ENCODE measurements at places on chromosomes 12 and 14. TPM values are rescaled to one million over a fixed set of nuclear protein-coding genes. Genes with fewer than 3 reads are reported as not detected.

GRCh38 chr12:68236421-68237059 lies 10.9 kb upstream of the IL26 start:
- H3K4me3 ChIP-seq, result no peak overlapping the region
- no peak overlapping the region for H3K27ac ChIP-seq
- H3K4me1 ChIP-seq, result no peaks in the 10 kb centered on the region
- no peak for DNase-seq
- peaks cover 4% of the 10 kb centered on the region for H3K27me3 ChIP-seq

DNA sequence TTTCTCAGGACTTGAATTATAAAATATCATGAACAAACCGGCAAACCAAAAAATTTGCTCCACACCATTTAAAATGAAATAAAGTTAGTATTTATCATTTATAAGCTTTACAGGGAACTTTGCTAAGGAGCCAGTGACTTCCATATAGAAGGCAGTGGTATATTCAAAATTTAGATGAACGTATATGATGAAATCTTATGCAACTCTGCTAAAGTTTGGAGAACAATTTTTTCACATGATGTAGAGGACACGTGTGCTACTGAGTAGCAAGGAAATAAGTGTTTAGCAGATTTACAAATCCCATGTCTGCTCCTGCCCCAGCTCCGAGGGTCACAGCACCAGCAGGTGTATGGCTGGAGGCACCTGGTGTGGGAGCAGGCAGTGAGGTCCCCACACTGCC lies 70.8 kb upstream of the IFNG-AS1 start:
- H3K36me3 ChIP-seq, result no peaks in the 10 kb centered on the region
- no peak overlapping the region for H3K4me3 ChIP-seq
- H3K27ac ChIP-seq, result no peak overlapping the region
- DNase-seq, result no peak
- H3K4me1 ChIP-seq, result peaks cover 6% of the 10 kb centered on the region

DNA sequence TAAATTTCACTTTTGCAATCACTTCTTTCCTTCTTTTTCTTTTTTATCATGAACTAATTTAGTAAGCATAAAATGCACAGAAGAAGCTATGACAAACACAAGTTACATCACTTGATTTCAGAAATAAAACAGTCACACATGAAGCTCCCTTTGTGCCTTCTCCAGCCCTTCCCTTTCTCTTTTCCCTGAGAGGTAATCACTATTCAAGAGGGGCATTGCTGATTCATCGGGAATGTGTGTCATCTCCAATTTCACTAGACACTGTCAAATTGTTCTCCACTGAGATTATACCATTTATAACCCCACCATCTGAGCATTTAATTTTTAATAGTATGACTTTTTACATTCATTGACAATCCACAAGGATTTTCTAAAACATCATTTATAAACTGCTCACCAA lies 91.6 kb upstream of the PTPRQ start:
- H3K27me3 ChIP-seq, result peaks cover 4% of the 10 kb centered on the region
- H3K4me3 ChIP-seq, result no peak overlapping the region
- peaks cover 9% of the 10 kb centered on the region for H3K4me1 ChIP-seq
- no peaks in the 10 kb centered on the region for H3K36me3 ChIP-seq

GRCh38 chr14:104397956-104398355 lies 181.6 kb upstream of the C14orf180 start:
- peaks cover 13% of the 10 kb centered on the region for H3K27me3 ChIP-seq
- peaks cover 17% of the 10 kb centered on the region for H3K36me3 ChIP-seq
- H3K4me1 ChIP-seq, result peaks cover 2% of the 10 kb centered on the region
- no peak overlapping the region for H3K27ac ChIP-seq
- DNase-seq, result no peak

GRCh38 chr14:33240466-33240865 lies 301.8 kb downstream of the NPAS3 start:
- H3K36me3 ChIP-seq, result no peaks in the 10 kb centered on the region
- H3K27ac ChIP-seq, result no peak overlapping the region
- no peaks in the 10 kb centered on the region for H3K4me1 ChIP-seq
- no peak for DNase-seq
- H3K4me3 ChIP-seq, result no peak overlapping the region
- H3K27me3 ChIP-seq, result no peaks in the 10 kb centered on the region

- H3K36me3 ChIP-seq, result no peaks in the 10 kb centered on the region
- H3K27ac ChIP-seq, result no peak overlapping the region
- H3K27me3 ChIP-seq, result no peaks in the 10 kb centered on the region
- H3K4me3 ChIP-seq, result no peak overlapping the region
- H3K4me1 ChIP-seq, result peaks cover 14% of the 10 kb centered on the region
Measured at GRCh38 chr14:32630701-32631100, 301.6 kb downstream of the AKAP6 start.

PMCH gene
- not detected for total RNA-seq

TEX22 gene
- 1.1 TPM for total RNA-seq

PPP1R1A gene
- total RNA-seq, result 1.3 TPM

DNA sequence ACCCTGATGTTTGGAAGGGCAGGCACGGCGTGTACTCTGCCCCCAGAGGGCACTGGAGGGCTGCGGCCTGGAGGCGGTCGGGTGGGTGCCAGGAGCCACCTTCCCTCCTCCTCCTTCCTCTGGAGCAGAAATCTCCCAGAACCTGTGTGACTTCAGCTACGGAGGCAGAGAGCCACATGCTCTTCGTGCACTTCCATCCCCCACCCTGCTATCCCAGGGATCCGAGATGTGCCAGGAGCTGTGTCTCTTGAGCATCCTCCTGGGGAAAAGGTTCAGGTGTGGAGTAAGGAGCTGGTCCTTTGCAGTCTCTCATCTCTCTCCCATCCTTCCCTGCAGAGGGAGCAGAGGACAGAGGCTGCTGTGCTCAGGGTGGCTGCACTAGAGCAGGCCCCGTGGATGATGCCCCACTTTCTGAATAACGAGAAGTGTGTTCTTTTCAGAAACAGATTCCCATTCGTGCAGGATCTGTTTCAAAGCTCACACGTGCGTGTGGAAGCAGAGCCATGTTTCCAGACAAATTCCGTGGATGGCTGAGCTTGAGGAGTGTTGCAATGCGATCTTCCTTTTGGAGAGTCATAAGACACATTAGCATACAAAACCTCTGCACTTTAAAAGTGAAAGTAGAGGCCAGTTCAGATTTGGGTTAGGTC lies 162.9 kb downstream of the ADGRD1 start:
- no peaks in the 10 kb centered on the region for H3K4me1 ChIP-seq
- no peak overlapping the region for H3K4me3 ChIP-seq
- DNase-seq, result peak; percentile 61
- H3K27me3 ChIP-seq, result peaks cover 3% of the 10 kb centered on the region

ACSS3 gene
- 18.7 TPM for total RNA-seq

NID2 gene
- total RNA-seq, result 80.8 TPM

- no peak for DNase-seq
- H3K4me3 ChIP-seq, result peak overlapping the region; percentile 31
- no peak overlapping the region for H3K27ac ChIP-seq
Measured at GRCh38 chr12:11667171-11667570, 17.7 kb downstream of the ETV6 start.

RPL10L gene
- total RNA-seq, result not detected

- no peaks in the 10 kb centered on the region for H3K4me1 ChIP-seq
- H3K27me3 ChIP-seq, result no peaks in the 10 kb centered on the region
- no peak overlapping the region for H3K4me3 ChIP-seq
- H3K27ac ChIP-seq, result no peak overlapping the region
- H3K36me3 ChIP-seq, result no peaks in the 10 kb centered on the region
- no peak for DNase-seq
Measured at GRCh38 chr14:57822081-57822480, 43.8 kb downstream of the SLC35F4 start.

DNA sequence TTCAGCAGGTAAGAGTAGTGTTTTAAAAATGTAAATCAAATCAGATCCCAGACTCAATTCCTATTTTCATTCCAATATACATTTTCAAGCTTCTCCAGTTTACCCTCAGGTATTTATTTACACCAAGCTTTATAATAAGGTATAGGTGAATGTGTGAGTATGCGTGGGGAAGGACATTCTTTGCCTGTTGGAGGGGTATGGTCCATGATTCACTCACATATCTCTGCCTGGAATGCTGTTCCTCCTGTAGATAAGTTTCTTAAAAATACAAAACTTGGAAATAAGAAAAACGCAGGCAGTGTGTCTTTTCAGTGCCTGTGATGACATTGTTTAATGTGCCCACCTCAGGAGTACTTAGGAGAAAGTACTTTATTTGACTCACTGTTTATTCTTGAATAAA lies 118.6 kb downstream of the CCDC91 start:
- H3K27me3 ChIP-seq, result no peaks in the 10 kb centered on the region
- peaks cover 12% of the 10 kb centered on the region for H3K4me1 ChIP-seq
- no peak for DNase-seq
- H3K36me3 ChIP-seq, result no peaks in the 10 kb centered on the region
- no peak overlapping the region for H3K4me3 ChIP-seq

DNA sequence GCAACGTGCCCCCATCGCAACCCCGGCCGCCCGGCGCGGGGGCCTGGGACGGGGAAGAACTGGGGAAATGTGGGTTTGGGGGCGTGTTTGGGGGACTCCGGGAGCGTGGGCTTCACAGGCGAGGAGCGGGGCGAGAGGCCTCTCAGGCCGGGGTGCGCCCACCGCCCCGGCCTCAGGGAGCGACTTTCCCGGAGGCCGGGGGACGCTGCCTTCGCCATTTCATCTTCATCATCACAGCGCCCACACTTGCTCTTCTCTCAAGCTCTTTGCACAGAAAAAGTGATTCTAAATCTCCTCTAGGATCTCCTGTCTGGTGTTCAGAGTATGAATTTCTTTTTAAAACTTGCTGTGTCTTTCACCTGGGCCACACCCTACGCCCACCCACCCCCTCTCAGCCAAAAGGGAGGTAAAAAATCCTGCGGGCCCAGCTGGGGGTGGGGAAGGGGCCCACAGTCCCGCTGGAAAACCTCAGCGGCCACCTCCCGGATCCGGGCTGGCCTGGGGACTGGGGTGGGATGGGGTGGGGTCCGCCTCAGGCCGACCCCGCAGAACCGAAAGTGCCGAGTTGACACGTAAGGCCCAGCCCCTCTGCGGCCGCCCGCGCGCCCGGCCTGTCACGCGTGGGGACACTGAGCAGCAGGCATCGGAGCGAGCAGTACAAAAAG lies 7.4 kb downstream of the CDKN1B start:
- peaks cover 21% of the 10 kb centered on the region for H3K36me3 ChIP-seq
- H3K4me1 ChIP-seq, result peaks cover 17% of the 10 kb centered on the region
- H3K27ac ChIP-seq, result peak overlapping the region; percentile 27
- no peak for DNase-seq

TDRD9 gene
- not detected for total RNA-seq

GPR137C gene
- 3.3 TPM for total RNA-seq

DNA sequence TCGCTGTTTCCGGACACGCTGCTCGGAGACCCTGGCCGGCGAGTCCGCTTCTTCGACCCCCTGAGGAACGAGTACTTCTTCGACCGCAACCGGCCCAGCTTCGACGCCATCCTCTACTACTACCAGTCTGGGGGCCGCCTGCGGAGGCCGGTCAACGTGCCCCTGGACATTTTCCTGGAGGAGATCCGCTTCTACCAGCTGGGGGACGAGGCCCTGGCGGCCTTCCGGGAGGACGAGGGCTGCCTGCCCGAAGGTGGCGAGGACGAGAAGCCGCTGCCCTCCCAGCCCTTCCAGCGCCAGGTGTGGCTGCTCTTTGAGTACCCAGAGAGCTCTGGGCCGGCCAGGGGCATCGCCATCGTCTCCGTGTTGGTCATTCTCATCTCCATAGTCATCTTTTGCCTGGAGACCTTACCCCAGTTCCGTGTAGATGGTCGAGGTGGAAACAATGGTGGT lies 90.0 kb downstream of the GALNT8 start:
- peaks cover 22% of the 10 kb centered on the region for H3K36me3 ChIP-seq
- peak overlapping the region; percentile 83 for H3K4me3 ChIP-seq
- DNase-seq, result no peak
- peaks cover 12% of the 10 kb centered on the region for H3K27me3 ChIP-seq
- H3K27ac ChIP-seq, result peak overlapping the region; percentile 30

SLC25A47 gene
- total RNA-seq, result not detected

DNA sequence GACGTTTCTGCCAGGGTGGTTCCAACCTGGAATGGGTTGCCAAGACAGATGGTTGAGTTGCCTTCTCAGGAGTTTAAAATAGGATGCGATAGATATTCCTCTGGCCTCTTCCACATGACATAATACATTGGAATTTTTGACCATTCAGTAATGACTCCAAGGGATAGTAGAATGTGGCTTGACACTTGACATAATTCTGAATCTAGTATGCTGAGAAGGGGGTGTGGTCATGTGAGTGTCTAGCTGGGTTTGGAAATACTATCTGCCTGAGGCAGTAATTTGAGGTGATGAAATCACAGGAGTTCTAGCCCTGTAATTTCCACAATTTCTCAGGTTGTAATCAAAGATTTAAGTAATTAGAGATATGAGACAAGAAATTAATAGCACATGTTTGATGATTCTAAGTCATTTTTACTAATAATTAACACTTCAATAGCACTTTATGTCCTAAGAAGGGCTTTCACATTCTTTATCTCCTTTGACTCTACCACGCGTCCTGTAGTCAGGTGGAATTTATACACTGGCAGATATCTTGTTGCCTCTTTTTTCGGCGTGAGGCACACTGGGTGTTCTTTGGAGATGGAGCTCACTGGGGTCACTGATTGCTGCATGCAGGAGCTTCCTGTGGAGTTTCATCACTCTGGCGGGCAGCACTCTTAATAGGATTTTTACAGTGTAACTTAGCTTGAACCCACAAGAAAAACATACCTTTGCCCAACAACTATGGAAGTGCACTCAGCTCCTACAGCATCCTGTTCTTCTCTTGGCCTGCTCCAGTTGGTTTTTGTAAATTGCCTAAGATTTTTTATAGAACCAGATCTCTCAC lies 3.2 kb upstream of the AMIGO2 start:
- H3K4me3 ChIP-seq, result no peak overlapping the region
- H3K4me1 ChIP-seq, result peaks cover 60% of the 10 kb centered on the region
- no peaks in the 10 kb centered on the region for H3K36me3 ChIP-seq
- DNase-seq, result no peak
- peaks cover 7% of the 10 kb centered on the region for H3K27me3 ChIP-seq

- peaks cover 15% of the 10 kb centered on the region for H3K4me1 ChIP-seq
- H3K4me3 ChIP-seq, result no peak overlapping the region
- no peak overlapping the region for H3K27ac ChIP-seq
- H3K27me3 ChIP-seq, result peaks cover 1% of the 10 kb centered on the region
- no peak for DNase-seq
Measured at GRCh38 chr12:45973526-45973925, 16.8 kb downstream of the SCAF11 start.

DNA sequence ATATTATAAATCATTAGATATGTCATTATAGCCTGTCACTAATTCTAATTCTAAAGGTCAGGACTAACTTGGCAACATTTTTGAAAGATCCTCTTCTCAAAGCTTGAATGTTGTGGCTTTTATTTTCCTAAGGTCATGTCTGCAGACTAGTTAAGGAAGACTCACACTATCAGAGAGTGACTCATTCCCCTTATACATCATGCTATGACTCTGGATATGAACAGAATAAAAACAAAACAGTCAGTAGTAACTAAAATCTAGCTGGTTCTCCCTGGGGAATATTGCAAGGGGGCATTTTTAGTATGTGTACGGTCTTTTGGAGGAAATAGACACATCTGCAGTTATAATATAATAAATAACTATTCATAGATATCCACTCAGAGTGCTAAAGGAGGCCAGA lies 170.6 kb downstream of the SLC2A13 start:
- H3K4me1 ChIP-seq, result no peaks in the 10 kb centered on the region
- no peak overlapping the region for H3K4me3 ChIP-seq
- H3K27ac ChIP-seq, result no peak overlapping the region
- no peak for DNase-seq
- no peaks in the 10 kb centered on the region for H3K27me3 ChIP-seq

GRCh38 chr14:96711559-96712267 lies 85.5 kb upstream of the VRK1 start:
- H3K4me3 ChIP-seq, result no peak overlapping the region
- DNase-seq, result no peak
- H3K4me1 ChIP-seq, result no peaks in the 10 kb centered on the region
- H3K27ac ChIP-seq, result no peak overlapping the region

P2RX7 gene
- 0.82 TPM for total RNA-seq

- no peak overlapping the region for H3K4me3 ChIP-seq
- H3K36me3 ChIP-seq, result no peaks in the 10 kb centered on the region
- no peak overlapping the region for H3K27ac ChIP-seq
- H3K4me1 ChIP-seq, result no peaks in the 10 kb centered on the region
- no peaks in the 10 kb centered on the region for H3K27me3 ChIP-seq
Measured at GRCh38 chr12:90253674-90254181, 545.1 kb upstream of the ATP2B1 start.

NOXRED1 gene
- total RNA-seq, result 0.49 TPM

All from endothelial cell (in vitro differentiated cells).